NCI-H460 (cell line): ENCODE measurements at places on chromosomes 2 and 18.

DNA sequence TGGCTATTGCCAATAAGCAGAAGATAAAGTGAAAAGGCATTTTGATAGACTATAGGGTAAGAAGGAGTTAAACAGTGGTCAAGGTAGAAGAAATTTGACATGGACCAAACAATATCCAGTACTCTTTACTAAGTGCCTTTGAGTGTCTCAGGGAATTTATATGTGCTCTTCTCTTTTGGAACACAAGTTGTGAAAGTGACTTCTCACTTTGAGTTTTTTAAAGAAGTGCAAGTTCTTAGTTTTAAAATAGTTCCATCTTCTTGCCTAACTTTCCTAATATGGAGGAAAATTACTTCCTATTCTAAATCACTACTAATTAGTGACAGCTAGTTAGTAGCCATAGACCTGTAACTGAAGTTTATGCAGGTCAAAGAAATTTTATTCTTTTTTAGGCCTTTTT is 63.4 kb downstream of the AFTPH start:
- DNase-seq: no peak

GRCh38 chr2:43347746-43348145 is 121.3 kb upstream of the ZFP36L2 start:
- no peak for DNase-seq

- no peak for DNase-seq
Measured at GRCh38 chr2:186542002-186542401, 47.9 kb upstream of the ITGAV start.

- DNase-seq: no peak
Measured at GRCh38 chr18:7572822-7573221, 5.7 kb downstream of the PTPRM start.

DNA sequence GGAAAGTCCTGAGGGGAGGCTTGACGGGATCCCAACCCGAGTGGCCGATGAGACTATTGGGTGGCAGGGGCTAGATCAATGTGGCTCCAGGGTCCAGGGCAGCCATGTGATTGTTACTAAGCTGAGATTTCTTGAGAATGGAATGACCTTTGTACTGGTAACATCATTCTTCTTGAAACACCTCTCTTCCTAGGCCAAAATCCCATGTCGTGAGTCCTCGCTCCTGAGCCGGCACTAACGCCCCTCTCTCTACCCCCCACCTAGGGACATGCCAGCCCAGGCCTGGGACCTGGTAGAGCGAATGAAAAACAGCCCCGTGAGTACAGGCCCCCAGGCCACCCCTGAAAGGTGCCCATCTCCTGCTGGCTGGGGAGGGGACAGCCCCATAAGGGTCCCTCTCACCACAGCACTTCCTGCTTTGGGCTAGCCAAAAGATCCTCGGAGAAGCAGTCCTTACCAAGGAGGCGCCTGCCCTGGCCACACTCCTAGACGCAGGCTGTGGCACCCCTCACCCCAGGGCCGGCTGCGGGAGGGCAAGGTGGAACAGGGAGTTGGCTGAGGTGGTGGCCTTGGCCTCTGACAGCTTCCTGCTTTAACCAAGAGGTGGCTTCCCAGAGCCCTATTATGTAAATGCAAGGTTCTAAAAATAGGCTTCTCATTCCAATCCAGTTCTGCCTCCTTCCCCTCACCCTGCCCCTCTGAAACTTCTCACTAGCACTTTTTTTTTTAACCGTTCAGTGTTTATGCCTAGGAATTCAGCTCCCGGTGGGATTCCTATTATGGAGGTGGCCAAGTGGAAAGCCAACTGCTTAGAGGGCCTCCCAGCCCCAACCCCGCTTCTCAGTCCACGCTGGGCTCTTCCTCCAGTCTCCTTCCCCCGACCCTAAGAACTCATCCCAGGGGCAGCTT is 126.6 kb upstream of the PPP1CB start:
- DNase-seq: no peak
